Activated T-helper 17 cell treated with anti-CD3 and anti-CD28 coated beads, Interleukin-2, amount 50 U/mL, for 72 hours (primary cell): ENCODE measurements at places on chromosomes 11 and 22.
A peak's percentile ranks its signal among the peaks of the same experiment; 100 is the strongest.

DNA sequence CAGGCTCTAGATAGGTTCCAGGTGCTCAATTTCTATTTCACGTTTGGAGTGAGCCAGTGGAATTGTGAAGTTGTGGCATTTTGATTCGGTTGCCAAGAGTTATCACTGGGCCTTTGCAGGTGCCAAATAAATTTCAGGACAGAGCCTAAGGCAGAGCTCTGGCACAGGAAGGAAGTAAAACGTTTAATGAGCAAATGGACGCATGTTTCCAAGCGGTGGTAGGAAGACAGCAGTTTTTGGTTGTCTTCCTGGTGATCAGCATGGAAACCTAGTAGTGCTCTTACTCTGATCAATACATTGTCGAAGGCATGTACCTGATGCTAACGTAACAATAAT, 452 bp downstream of the BIRC3 start:
- ATAC-seq: peak; percentile 2
- H3K4me1 ChIP-seq: peaks cover 30% of the 10 kb centered on the region
- no peaks in the 10 kb centered on the region for H3K27me3 ChIP-seq
- peak overlapping the region; percentile 99 for H3K4me3 ChIP-seq
- peak overlapping the region; percentile 97 for H3K27ac ChIP-seq
- H3K36me3 ChIP-seq: peaks cover 59% of the 10 kb centered on the region

DNA sequence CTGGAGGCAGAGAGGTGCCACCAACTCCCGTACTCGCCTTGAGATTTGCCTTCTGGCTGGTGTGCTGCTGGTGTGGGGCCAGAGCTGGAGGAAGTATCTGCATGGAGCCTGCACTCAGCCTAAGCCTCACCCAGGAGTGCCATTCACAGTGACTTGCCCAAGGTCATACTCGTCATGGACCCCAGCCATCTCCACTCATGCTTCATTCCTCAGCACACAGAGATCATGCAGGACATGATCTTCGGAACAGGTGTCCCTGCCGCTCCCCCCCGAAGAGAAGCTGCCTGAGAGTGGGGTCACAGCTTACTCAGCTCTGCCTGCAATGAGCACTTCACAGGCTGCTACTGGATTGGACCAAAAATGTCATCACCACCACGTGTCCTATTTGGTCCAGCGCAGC, 49.0 kb downstream of the PC start:
- no peak overlapping the region for H3K27ac ChIP-seq
- no peak overlapping the region for H3K4me3 ChIP-seq
- no peaks in the 10 kb centered on the region for H3K4me1 ChIP-seq
- H3K27me3 ChIP-seq: no peaks in the 10 kb centered on the region
- H3K36me3 ChIP-seq: no peaks in the 10 kb centered on the region

GRCh38 chr11:7982582-7983119, 4.5 kb upstream of the EIF3F start:
- peaks cover 10% of the 10 kb centered on the region for H3K4me1 ChIP-seq
- H3K27ac ChIP-seq: no peak overlapping the region
- peaks cover under 1% of the 10 kb centered on the region for H3K36me3 ChIP-seq
- ATAC-seq: no peak
- no peaks in the 10 kb centered on the region for H3K27me3 ChIP-seq

- ATAC-seq: no peak
- H3K27me3 ChIP-seq: peaks cover 3% of the 10 kb centered on the region
- no peak overlapping the region for H3K4me3 ChIP-seq
- H3K27ac ChIP-seq: no peak overlapping the region
- no peaks in the 10 kb centered on the region for H3K4me1 ChIP-seq
These were observed 49.2 kb upstream of the SESN3 start for GRCh38 chr11:95279921-95280868.

DNA sequence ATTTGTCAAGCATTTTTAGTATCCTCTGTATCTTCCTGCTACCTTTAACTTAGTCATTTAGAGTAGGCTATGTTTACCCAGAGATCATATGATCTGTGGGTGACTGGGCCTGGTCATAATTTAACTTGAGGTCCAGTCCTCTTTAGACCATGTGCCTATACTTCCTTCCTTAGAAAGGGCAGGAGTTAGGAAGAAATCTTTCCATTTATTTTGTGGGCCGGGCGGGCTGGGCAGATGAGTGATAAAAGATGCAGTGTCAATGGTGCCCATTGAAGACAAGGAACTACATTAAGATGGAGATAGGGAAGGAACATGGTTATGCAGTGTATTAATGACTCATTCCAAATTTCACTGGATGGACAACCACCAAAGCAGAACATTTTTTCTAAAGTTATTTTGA, 30.9 kb upstream of the PDE3B start:
- H3K4me3 ChIP-seq: no peak overlapping the region
- ATAC-seq: no peak
- peaks cover 28% of the 10 kb centered on the region for H3K4me1 ChIP-seq
- no peak overlapping the region for H3K27ac ChIP-seq
- no peaks in the 10 kb centered on the region for H3K27me3 ChIP-seq

DNA sequence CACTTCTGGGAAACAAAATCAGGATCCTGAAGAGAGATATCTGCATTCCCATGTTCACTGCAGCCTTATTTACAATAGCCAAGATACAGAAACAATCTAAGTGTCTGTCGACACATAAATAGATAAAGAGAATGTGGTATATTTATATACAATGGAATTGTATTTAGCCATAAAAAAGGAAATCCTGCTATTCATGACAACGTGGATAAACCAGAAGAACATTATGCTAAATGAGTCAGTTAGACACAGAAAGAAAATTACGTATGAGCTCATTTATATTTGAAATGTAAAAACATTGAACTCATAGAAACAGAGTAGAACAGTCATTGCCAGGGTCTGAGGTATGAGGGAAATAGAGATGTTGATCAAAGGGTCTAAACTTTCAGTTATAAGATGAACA, 6.1 kb downstream of the MRPL17 start:
- peaks cover 34% of the 10 kb centered on the region for H3K4me1 ChIP-seq
- peaks cover 33% of the 10 kb centered on the region for H3K36me3 ChIP-seq
- no peak overlapping the region for H3K4me3 ChIP-seq
- H3K27me3 ChIP-seq: no peaks in the 10 kb centered on the region
- no peak overlapping the region for H3K27ac ChIP-seq

DNA sequence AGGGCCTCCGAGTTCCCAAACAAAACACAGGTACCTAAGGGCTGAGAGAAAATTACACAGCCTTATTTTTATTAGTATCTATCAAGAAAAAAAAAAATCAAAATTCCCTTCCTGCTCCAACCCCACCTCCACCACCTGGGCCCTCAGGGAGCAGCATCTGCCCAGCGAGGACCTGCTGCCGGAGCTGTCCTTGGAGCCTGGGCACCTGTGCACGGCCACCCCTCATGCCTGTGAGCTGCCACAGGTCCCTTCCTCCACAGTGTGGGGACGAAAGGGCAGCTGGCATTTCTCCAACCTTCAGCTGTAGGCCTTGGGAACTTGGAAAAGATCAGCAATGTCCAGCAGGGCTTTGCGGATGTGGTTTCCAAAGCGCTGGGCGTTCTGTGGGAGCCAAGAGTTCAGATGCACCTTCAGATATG, 6.3 kb upstream of the SYCE3 start:
- peaks cover 31% of the 10 kb centered on the region for H3K36me3 ChIP-seq
- no peak overlapping the region for H3K27ac ChIP-seq
- H3K4me1 ChIP-seq: no peaks in the 10 kb centered on the region
- H3K4me3 ChIP-seq: no peak overlapping the region
- no peaks in the 10 kb centered on the region for H3K27me3 ChIP-seq

GRCh38 chr11:18472587-18472986, 16.9 kb downstream of the LDHAL6A start:
- no peak for ATAC-seq
- no peaks in the 10 kb centered on the region for H3K27me3 ChIP-seq
- no peak overlapping the region for H3K4me3 ChIP-seq
- no peaks in the 10 kb centered on the region for H3K4me1 ChIP-seq
- peaks cover 28% of the 10 kb centered on the region for H3K36me3 ChIP-seq
- H3K27ac ChIP-seq: no peak overlapping the region
